ENCODE measurements at places on chromosomes 12 and 14.

DNA sequence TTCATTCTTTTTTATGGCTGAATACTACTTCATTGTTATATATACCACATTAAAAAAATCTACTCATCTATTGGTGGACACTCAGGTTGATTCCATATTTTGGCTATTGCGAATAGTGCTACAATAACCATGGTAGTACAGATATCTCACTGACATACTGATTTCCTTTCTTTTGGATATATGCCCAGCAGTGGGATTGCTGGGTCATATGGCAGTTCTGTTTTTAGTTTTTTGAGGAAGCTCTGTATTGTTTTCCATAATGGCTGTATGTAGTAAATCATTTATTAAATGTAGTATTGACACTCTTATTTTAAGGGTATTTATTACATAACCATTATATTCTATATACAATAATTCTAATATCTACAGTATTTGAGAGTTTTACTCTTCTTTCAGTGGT, 43.7 kb downstream of the PTCSC3 start:
- no peak for DNase-seq

DNA sequence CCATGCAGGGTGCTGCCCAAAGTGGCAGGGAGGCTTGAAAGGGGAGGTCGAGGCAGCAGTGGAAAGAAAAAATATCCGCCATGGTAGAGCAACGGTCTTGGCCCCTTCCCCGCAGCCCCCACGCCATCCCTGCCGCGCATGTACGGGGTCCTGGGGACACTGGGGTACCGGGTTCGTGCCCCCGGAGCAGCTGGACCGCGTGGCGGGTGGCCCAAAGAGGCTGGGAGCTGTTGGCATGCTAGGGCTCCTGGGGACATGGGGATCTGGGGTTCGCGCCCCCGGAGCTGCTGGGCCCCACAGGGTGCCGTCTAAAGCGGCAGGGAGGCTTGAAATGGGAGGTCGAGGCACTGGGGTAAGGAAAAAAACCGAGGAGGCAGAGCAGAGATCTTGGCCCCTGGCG, 316.5 kb downstream of the ALG10 start:
- DNase-seq = no peak

DNA sequence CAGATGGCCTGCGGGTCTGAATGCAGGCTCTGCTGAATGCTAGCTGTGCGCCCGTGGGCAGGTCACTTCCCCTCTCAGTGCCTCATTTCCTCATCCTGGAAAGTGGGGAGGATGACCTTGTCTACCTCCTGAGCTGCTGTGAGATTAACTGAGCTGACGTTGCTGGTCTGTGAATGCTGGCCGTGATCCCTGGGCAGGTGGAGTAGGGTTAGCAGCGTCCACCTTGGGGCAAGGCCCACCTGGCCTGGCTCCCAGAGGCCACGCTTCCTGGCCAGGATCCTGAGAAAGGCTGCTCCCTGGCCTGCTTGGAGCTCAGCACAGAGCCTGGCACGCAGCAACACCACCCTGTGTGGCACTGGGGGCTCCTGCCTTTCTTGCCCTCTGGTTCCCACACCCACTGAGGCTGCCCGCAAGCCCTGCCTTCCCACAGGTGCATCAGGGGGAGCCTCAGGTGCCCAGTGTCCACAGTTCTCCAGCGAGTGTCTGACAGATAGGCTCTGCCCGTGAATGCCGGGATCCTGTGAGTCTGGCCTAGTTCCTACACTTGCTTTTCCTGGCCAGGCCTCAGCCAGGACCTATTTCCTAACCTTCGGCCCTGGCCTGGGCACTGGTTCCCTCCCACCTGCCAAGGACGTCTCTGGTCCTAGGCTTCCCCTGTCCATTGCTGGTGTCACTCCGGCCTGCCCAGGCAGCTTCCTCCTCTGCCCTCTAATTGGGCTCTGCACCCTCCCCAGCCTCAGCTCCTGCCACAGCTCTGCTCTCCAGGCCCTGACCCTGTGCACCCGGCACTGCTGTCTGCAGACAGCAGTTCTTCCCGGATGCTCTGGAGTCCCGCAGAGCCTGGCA, 37.2 kb upstream of the TDRD9 start:
- DNase-seq = no peak

- no peak for DNase-seq
Measured at GRCh38 chr12:77521508-77522115, 309.1 kb upstream of the NAV3 start.

DNA sequence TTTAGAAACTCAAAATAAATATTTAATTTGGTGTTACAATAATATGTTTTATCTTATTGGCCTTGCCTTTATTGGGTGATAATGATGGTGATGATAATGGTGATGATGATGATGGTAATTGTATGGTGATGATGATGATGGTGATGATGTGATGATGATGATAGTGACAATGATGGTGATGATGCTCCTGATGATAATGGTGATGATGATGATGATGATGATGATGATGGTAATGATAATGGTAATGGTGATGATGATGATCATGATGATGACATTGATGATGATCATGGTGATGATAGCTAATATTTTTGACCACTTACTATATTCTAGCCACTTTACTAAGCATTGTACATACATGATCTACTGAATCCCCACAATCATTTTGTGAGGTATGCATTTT, 1548.6 kb upstream of the TMEM132C start:
- no peak for DNase-seq

All from NCI-H2081 (cell line).